ENCODE measurements at places on chromosomes 2 and 18. TPM values are rescaled to one million over a fixed set of nuclear protein-coding genes. Genes with fewer than 3 reads are reported as not detected.

The RNU2-63P gene
- total RNA-seq = 43.6 TPM

The HRH4 gene
- total RNA-seq = not detected

The SULT1C4 gene
- total RNA-seq = not detected

The ADAM23 gene
- total RNA-seq = 0.06 TPM

The BCL2L11 gene
- total RNA-seq = 11.0 TPM

The TBR1 gene
- 0.04 TPM for total RNA-seq

The ANO7 gene
- total RNA-seq = 5.3 TPM

The NT5DC4 gene
- total RNA-seq = not detected

The CCDC74A gene
- 7.1 TPM for total RNA-seq

The PARD6G gene
- total RNA-seq = 0.58 TPM

The RGPD3 gene
- not detected for total RNA-seq

The TUBA3E gene
- total RNA-seq = not detected

The VWA3B gene
- not detected for total RNA-seq

The OSBPL6 gene
- 2.0 TPM for total RNA-seq

The MOGAT1 gene
- not detected for total RNA-seq

The CD207 gene
- total RNA-seq = not detected

The USP34 gene
- 126 TPM for total RNA-seq

The CHRNA1 gene
- not detected for total RNA-seq

The TACR1 gene
- not detected for total RNA-seq

The DSC3 gene
- not detected for total RNA-seq
